ENCODE measurements at places on chromosomes 5 and 9.
A peak's percentile ranks its signal among the peaks of the same experiment; 100 is the strongest.

DNA sequence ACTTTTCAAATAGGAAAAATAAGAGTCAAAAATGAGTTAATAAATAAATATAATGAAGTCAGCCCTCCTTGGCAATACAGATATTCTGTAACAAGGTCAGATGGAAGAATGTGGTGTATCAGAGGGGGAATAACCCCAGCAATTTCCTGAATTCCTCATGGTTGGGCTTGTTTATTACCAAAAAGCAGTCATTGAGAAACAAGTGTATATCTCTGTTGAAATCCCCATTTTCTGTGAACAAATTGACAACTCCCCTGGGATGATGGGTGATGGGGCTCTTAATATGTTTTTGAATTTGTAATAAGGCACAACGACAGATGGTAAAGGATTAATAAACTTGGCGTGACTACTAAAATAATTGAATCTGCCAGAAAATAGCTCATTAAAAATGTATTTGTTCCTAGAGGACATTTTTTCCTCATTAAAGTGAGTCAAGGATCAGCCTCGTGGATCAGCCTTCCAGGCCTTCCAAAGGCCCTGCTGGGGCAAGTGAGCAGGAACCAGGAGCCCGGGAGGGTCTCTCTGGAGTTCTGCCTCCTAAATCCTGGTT is 34.2 kb downstream of the THBS4 start:
- no peak for DNase-seq

- DNase-seq: no peak
Observed at GRCh38 chr9:27377147-27377807, 80.3 kb upstream of the EQTN start.

GRCh38 chr9:128244837-128245231 is 31.0 kb downstream of the GOLGA2 start:
- DNase-seq: no peak

- DNase-seq: no peak
Observed at GRCh38 chr5:108911055-108911454, 163.4 kb downstream of the FER start.

DNA sequence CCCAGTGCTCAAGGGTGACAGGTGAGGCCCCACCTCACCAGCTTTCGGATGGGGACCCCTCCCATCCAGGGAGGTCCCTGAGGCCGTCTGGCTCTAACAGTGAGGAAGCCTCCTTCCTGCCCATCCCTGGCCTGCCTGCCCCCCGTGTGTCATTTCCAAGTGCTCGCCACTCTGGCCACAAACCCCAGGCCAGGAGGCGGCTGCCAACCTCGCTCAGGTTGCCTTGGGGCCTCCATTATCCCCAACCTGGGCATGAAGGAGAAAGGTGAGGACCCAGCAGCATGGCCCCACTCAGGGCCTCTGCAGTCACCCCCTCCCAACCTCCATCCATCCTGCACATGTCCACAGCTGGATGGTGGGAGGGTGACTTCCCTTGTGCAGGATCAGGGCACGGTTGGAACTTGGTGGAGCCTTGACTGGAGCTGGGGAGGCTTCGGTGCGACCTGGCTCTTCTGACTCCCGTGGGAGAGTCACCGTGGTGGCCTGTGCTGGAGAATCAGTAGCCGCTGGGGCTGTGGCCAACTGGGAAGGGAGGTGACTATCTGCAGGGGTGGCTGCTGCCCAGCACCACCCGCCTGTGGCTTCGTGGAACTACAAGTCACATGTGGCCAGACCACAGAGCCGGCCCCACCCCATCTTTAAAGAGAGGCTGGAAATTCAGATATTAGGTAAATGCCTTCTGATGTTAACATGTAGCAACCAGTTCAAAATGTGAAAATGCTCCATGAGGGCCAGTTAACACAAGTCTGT is 37.5 kb upstream of the GFPT2 start:
- DNase-seq: no peak

DNA sequence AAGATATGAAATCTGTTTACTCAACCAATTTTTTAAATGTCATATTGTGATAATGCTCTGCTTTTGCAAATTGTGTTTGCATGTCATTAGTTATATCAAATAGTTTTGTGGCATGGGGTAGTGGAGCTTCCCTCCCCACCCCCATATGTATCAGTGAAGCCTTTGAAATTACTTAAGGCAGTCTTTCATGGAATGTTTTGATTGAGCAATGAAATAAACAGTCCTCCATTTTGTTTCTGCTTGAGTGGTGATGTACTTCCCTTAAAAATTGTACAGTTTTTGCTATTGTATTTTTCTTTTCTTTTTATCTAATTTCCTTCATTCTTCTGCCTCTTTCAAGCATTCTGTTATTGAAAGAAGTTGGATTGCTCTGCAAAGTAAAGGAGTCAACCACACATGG is 3.5 kb downstream of the SOWAHA start:
- no peak for DNase-seq

- DNase-seq: no peak
Observed at GRCh38 chr9:98864281-98865174, 57.1 kb downstream of the GALNT12 start.

- DNase-seq: peak; percentile 54
Observed at GRCh38 chr9:129320575-129321285, 142.7 kb upstream of the IER5L start.

DNA sequence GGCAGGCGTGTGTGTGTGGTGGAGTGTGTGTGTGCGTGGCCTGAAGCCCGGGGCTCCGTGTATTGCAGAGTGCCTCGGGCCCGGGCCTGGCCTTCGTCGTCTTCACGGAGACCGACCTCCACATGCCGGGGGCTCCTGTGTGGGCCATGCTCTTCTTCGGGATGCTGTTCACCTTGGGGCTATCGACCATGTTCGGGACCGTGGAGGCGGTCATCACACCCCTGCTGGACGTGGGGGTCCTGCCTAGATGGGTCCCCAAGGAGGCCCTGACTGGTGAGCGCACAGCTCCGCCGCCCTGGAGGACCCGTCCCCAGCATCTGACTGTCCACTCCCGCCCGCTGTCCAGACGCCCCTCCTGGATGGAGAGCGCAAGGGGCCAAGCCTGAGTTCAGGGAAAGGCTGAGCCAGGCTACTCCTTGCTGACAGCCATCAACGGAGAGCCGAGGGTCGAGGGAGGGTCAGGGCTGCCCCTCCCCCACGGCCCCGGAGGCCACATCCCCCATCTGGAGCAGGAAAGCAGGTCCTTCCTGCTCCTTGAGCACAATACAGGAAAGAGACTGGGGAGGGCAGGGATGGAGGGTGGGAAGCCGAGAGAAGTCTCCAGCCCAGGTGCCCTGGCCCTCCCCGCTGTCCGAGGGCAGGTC is 18.4 kb downstream of the SLC6A18 start:
- DNase-seq: no peak

DNA sequence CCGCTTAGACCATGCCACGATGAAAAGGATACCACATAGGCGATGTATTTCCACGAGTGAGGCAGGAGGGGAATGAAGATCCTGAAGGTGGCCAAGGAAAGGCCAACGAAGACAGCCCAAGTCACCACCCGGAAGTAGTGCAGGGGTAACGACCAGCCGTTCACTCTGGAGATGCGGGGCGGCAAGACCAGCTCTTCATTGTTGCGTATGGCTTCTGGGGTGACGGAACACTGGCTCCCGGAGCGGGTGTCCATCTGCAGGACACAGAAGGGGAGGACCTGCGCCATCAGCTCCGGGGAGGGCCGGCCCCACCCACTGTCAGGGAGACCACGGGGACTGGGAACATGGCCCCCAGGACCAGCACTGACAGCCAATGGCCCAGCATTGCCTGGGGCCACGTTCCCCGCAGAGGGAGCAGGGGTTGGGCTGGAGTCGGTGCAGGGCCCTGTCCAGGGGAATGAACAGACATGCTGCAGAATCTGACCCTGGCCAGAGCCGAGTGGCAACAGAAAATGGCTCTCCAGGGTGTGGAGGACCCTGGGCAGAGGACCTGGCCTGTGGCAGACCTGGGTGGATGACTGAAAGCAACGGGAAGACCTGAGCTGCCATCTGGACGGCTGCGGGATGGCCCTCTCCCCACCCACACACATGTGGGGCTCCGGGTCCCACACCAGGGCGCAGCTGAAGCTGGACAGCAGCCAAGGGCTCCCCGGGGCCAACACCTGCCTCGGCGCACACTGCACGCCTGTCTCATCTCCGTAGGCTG is 17.7 kb downstream of the ZDHHC11B start:
- DNase-seq: no peak

GRCh38 chr5:66573733-66574132 is 22.5 kb upstream of the MAST4 start:
- DNase-seq: no peak

- DNase-seq: no peak
Observed at GRCh38 chr5:172913117-172913850, 45.9 kb upstream of the RPL26L1 start.

DNA sequence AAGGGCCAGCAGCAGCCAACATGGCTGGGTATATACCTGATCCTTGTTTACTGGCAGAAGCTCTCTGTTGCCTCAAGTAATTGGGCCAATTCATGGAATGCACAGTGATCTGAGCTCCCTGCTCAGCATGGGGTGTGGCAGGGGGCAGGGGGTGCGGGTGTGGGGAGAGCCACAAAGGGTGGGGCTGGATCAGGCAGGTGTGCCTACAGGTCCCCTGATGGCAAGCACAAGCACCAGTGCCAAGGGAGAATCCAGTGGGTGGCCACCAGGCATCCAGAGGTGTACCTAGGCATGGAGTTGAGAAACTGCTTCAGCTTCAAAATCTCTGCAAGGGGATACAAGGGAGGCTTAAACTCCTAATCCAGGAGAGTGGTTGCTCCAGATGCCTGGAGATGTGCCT is 235.8 kb upstream of the TLE4 start:
- DNase-seq: no peak

- DNase-seq: no peak
Observed at GRCh38 chr9:98361645-98362044, 106.2 kb upstream of the TBC1D2 start.

GRCh38 chr5:142720641-142721271 is 34.9 kb upstream of the FGF1 start:
- DNase-seq: no peak

DNA sequence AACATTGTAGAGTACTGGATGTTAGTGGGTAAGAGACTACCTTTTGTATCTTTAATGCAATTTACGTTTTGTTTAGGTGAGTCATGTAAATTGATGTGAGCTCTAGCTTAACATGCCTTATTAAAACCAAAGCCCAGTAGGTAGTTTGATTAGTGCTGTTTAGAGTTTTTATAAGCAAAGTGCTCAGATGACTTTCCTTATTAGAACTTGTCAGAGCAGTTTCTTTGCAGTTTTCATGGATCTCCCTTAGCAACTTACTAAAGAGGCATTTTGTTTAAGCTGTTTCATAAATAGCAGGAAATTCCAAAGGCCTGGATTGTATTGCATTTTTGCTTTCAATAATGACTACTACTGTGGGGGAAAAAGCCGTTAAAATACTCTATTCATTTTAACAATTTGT is 14.5 kb downstream of the ZSWIM6 start:
- no peak for DNase-seq

- no peak for DNase-seq
Observed at GRCh38 chr9:19033015-19033414, at the start of gene SAXO1. TSS of gene SAXO1 (minus strand) at chr9:19033209. CDS start at chr9:19032908, 301 bp downstream.

DNA sequence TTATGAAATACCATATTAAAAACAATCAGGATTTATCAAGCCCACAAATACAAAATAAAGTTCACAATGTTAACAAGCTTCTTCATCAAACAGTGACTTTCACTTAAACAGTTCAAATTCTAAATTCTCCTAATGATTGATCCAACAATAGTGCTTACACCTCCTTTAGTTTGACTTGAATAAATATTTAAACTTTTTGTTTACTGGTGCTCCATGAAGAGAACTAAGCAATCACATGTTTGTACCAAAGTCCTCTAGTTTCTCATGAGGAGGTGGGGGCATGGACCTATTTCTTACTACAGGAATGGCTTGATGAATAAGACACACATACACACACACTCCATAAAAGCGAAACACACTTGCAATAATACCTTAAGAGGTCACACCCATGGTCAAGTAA is 95.8 kb downstream of the RAPGEF6 start:
- no peak for DNase-seq

GRCh38 chr9:92324431-92324830 is 719 bp downstream of the NOL8 start:
- DNase-seq: no peak

GRCh38 chr5:102823441-102823874 is 68.4 kb downstream of the PAM start:
- no peak for DNase-seq

DNA sequence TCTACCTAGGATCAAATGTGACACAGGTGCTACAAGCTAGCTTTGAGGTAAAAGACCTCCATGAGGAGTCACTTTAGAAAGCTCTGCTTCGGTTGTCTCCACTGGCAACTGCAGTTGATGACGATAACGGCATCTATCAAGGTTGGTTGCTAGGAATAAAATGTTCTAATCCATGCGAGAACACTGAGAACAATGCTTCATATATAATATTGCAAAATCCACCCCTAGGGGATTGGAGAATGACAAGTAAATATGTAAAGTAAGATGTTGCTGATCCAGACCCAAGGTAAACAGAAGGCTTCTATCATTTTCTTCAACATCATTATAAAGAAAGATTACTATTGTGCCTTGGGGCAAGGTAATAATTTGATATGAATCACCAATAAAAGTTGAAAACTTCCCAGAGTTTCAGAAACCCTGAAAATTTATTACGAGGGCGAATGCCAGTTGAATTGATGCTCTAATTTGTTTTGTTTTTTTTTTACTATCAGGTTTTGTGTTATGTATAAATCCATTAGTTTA is 1003.4 kb downstream of the CDH18 start:
- DNase-seq: no peak

GRCh38 chr5:80206282-80206681 is 49.6 kb downstream of the SERINC5 start:
- no peak for DNase-seq

DNA sequence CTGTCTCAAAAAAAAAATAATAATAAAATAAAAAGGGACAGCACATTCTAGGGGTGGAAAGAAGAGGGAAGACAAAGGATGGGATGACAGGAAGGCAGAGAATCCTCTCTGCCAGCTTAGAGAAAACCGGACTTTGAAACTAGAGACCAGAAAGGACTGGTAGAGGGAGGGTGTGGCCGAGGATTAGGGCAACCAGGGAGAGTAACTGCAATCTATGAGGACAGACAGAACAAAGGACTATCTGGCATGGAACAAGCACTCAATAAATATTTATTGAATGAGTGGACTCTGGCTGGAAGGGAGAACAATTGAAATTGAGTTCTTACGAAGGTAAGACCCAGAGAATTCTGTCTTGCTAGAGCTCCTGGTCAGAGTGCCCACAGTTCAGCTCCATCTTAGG is 2.4 kb downstream of the GBA2 start:
- DNase-seq: no peak

DNA sequence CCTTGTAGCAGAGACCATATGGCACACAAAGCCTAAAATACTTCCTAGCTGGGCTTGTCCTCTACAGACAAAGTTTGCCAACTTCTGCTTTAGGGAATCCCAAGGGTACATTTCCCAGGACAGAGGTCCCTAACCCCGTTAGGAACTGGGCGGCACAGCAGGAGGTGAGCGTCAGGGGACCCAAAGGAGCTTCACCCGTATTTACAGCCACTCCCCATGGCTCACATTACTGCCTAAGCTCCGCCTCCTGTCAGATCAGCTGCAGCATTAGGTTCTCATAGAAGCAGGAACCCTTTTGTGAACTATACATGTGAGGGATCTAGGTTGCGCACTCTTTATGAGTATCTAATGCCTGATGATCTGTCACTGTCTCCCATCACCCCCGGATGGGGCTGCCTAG is 88.5 kb upstream of the TRPM3 start:
- DNase-seq: no peak

GRCh38 chr5:95861221-95861863 is 38.8 kb upstream of the GLRX start:
- no peak for DNase-seq

- no peak for DNase-seq
Observed at GRCh38 chr5:15776346-15776745, 276.4 kb downstream of the FBXL7 start.

- peak; percentile 52 for DNase-seq
Observed at GRCh38 chr9:110058304-110058953, 149.5 kb downstream of the C9orf152 start.

All from stimulated activated naive CD8-positive, alpha-beta T cell treated with anti-CD3 and anti-CD28 coated beads, Interleukin-15, Interleukin-2, amounts not matched to agents 100 U/mL and 50 U/mL, for 24 hours (primary cell).